Stimulated activated memory B cell treated with anti-CD40 and anti-IgM and Interleukin-4, amounts not matched to agents 10 μg/mL and 1 μg/mL and 100 μg/mL, for 72 hours (primary cell): ENCODE measurements at places on chromosomes 16 and 17.

- no peak for ATAC-seq
These were observed 571 bp upstream of the NME1 start for GRCh38 chr17:51152766-51153209.

- no peak for ATAC-seq
These were observed 127.5 kb upstream of the SOX9 start for GRCh38 chr17:71993363-71993762.

- no peak for ATAC-seq
These were observed 40.1 kb downstream of the SKAP1 start for GRCh38 chr17:48389903-48390302.

DNA sequence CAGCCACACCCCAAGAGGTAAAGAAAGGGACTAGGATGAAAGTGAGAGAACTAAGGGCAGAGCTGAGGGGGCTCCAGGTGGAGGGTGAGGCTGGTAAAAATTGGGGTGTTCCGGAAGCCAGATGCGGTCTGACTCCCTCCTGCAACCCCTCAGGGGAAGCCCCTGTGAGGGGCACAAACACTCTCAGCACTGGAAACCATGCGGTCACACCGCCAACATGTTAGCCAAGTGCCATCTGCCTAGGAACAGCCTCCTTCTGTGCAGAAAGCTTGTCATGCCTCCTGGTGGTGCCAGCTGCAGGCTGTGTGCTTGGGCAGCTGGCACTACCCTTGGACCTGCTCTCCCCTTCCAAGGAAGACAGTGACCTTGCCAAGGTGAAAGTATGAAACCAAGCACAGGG is 83.5 kb upstream of the RPL38 start:
- ATAC-seq, result no peak

GRCh38 chr17:67696853-67697498 is 20.8 kb upstream of the NOL11 start:
- ATAC-seq, result no peak

- ATAC-seq, result no peak
These were observed 19.9 kb downstream of the MYH13 start for GRCh38 chr17:10352893-10353292.

DNA sequence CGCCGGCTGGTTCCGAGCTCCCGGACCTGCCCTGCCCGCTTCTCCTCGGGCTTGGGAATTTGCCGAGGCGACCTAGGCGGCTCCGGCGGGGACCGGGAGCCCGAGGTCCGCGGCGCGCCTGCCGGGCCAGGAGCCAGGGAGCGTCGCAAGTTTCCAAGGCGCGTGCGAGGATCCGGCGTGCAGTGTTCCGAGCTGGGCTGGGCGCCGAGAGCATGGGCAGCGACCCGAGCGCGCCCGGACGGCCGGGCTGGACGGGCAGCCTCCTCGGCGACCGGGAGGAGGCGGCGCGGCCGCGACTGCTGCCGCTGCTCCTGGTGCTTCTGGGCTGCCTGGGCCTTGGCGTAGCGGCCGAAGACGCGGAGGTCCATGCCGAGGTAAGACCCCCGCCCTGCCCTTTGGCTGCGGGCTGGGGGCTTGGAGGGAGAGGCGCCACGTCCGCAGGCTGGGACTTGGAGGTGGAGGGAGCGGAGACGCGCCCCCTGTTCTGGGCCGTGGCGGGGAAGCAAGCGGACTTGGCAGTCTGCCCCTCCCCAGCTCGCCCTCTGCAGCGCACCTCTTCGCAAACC is 668 bp downstream of the MMP15 start:
- no peak for ATAC-seq

DNA sequence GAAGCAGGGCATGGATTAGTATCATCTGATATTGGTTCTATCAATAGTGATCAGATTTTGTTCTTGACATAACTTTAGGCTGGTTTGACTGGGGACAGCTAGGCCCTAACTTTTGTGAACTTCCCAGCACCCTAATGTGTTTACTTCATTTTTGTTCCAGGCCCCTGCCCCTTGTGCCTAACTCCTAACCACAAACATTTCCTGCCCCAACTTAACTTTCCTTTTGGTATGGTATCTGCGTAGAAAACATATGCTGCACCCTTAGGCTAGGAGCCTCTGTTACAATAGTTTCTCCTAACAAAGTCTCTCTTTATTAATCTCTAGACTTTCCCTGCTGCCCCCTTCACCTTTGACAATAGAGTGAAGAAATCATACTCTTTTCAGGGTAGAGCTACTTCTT is 2.5 kb downstream of the ADPRM start:
- no peak for ATAC-seq

- no peak for ATAC-seq
These were observed 2.5 kb upstream of the CCL17 start for GRCh38 chr16:57401943-57402640.

GRCh38 chr16:51355195-51355594 is 204.1 kb upstream of the SALL1 start:
- ATAC-seq, result no peak

DNA sequence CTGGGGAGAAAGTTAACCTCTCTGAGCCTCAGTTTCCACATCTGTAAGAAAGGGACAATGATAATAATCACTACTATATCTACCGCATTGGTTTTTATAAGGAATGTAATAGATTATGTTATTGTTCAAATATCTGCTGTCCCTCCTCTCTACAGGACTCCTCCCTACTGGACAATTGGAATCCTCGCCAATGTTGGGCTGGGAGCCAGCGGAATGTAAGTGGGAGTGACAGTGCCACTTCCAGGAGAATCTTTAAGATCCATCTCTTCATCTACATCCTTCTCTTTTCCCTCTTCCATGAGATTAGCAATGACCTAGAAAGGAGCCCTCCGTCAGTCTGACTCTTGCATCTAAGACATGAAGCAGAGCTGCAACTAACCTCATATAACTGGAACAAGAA is 95.1 kb downstream of the GRIN2A start:
- no peak for ATAC-seq

DNA sequence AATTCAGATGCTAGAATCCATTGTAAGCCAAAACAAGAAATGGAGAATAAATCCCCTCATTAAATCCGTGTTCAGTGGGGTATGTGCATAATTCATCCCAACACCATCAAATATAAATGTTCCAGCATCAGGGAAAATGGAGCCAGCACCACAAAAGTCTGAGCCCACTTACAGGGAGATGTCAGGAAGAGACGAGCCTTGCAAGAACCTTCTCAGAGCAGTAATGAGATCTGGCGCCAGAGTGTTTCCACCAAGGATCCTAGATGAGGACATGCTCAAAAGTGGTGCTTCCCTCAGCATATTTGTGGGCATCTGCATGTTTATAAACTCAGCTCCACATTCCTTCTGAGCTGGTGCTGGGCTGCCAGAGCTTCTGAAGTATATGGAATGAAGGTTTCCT is 541.9 kb upstream of the C16orf82 start:
- no peak for ATAC-seq

DNA sequence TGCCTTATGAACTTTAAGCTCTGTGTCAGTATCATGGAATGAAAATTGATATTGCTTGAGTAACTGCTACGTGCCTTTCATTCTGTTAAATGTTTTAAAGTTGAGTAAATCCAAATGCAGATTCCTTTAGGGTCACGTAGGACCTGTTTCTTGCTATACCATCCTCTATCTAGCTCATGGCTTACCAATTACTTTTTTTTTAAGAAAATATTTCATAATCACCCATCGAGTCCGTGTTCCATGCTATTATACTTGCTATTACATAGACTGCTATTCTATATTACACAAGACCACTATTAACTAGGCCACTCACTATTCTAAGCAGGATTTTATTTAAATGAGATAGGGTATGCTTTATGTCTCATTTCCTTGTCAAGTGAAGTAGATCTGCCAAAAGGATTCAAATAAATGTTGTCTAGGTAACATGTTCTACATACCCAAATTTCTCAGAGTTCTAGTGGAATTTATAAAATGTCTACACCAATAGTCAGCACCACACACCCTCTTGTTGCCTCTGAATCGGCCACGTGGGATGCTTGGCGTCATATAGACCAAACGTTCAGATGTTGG is 11.9 kb downstream of the ANKFN1 start:
- ATAC-seq, result no peak

- no peak for ATAC-seq
These were observed 2.9 kb downstream of the RPL38 start for GRCh38 chr17:74206332-74206818.

GRCh38 chr17:76697702-76698465 is 12.9 kb downstream of the MXRA7 start:
- ATAC-seq, result no peak

- peak; percentile 10 for ATAC-seq
These were observed 790 bp downstream of the CRHR1 start for GRCh38 chr17:45784741-45785479.

- no peak for ATAC-seq
These were observed 56.5 kb upstream of the CLEC18A start for GRCh38 chr16:69894676-69895075.

GRCh38 chr17:57405491-57406072 is 149.3 kb downstream of the MSI2 start:
- no peak for ATAC-seq

DNA sequence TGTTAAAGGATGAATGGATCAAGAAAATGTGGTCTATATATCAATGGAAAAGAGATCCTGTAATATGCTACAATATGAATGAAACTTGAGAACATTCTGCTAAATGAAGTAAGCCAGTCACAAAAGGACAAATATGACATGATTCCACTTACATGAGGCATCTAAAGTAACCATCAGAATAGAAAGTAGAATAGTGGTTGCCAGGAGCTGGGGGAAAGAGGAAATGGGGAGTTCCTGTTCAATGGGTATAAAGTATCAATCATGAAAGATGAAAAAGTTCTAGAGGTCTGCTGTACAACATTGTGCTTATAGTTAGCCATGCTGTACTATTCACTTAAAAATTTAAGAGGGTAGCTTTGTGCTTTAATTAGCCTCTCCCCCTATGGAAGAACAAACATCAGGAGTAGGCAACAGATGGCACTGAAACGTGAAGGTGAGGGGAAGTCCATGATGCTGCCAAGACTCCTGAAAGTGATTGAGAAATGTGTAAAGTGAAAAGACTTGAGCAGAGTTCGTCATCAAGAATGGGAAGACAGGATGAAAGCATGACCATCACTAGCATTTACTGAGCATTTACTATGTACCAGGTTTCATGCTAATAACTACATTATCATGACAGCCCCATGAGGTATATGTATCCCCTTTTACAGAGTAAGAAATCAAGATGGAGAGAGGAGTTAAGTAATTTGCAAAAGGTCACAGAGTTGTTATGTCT is 167.2 kb downstream of the CYB561 start:
- ATAC-seq, result peak; percentile 80

GRCh38 chr17:33199571-33200510 is 93.3 kb downstream of the ASIC2 start:
- ATAC-seq, result no peak
